ENCODE measurements at places on chromosomes 13 and 19. TPM values are rescaled to one million over a fixed set of nuclear protein-coding genes. Genes with fewer than 3 reads are reported as not detected.

DNA sequence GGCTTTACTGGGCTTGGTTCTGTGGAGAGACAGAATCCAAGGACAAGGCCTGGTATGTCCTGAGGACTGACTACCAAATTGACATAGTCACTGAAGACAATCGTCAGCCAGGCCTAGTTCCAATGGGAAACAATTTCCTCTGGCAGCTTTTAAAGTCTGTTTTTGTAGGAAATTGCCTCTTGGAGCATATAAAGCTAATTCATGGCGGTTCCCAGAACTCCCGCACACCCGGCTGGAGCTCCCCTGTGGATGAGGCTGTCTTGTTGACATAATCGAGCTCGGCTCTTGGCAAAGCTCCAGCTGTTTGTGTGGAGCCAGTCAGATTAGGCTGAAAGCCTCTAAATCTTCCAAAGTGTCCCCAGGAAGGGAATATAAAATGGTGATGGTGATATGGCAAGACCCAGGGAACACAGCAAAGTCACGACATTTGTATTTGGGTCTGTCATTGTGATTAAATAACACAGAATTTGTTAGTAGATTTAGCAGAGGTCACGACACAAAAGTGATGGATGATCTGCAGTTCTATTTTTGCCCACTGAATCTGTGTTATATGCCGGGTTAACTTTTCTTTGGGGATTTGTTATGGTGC, 395.0 kb downstream of the PCDH9 start:
- no peak for ATAC-seq

DNA sequence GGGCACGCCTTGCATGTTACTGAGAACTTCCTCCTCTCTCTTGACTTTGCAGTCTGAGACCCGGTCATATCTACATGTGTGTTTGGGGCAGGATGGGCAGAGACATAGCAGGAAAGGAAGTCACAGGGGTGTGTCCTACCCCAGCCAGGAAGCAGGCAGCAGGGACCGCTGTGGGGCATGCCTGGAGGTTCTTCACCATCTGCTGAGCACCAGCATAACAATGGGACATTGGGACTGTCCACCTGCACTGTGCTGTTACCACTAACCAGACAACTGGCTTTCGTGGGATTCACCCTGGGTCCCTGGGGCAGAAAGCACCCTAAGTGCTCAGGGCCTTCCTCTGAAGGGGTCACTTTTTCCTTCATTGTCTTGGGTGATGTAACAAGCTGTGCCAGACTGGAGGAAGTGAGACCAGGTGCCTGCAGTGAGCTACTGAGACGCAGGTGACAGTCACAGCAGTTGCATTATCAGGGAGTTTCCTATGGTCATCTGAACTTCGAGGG, 2.6 kb upstream of the HAUS5 start:
- ATAC-seq: peak; percentile 51

CBY2 gene
- total RNA-seq: 0.32 TPM

DNA sequence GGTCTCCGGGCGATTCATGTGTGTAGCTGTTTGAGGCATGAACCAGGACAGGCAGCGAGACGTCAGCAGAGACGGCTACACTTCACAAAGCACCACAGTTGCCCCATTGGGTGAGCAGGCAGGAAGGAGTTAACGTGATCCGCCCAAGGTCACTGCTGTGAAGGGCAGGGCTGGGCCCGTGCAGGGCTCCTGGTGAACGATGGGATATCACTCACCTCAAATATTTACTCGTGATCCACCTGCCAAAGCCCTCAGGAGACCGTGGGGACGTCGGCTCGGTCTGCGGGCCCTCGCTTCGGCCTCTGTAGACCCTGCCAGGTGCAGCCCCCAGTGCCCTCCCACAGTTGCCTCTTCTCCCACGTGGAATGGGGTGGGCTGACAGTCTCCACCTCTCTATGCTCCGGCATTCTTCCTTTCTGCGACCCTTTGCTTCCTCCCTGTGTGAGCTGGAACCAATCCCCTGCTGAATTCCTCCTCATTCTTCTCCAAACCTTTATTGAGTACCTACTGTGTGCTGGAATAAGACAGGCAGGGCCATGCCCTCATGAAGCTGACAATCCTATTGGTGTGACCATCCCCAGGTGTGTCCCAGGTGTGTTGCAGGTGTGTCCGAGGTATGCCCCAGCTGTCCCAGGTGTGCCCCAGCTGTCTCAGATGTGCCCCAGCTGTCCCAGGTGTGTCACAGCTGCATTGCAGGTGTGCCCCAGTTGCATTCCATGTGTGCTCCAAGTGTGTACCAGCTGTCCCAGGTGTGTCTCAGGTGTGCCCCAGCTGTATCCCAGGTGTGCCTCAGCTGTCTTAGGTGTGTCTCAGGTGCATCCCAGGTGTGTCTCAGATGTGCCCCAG, 2.0 kb upstream of the GRK1 start:
- ATAC-seq: peak; percentile 13

GRCh38 chr13:77325371-77325980, 1.4 kb downstream of the MYCBP2 start:
- ATAC-seq: peak; percentile 19

LHB gene
- total RNA-seq: not detected

PALM gene
- 2.0 TPM for total RNA-seq

- no peak for ATAC-seq
These were observed 277.8 kb downstream of the ABCC4 start for GRCh38 chr13:95023405-95023804.

- no peak for ATAC-seq
These were observed 85.3 kb downstream of the COG6 start for GRCh38 chr13:39740761-39741160.

HDGFL2 gene
- 19.2 TPM for total RNA-seq

ARL11 gene
- total RNA-seq: 1.2 TPM

NAPSA gene
- 0.40 TPM for total RNA-seq

- no peak for ATAC-seq
These were observed 126.0 kb downstream of the ATP11A start for GRCh38 chr13:112815871-112816270.

GRCh38 chr13:30679483-30680330, 55.6 kb upstream of the ALOX5AP start:
- peak; percentile 62 for ATAC-seq

NANOS2 gene
- not detected for total RNA-seq

PDX1 gene
- total RNA-seq: not detected

USHBP1 gene
- total RNA-seq: 0.64 TPM

- ATAC-seq: no peak
These were observed 11.5 kb downstream of the PPP1R15A start for GRCh38 chr19:48883726-48884125.

POLR2E gene
- 139 TPM for total RNA-seq

MTUS2 gene
- 0.12 TPM for total RNA-seq

DNA sequence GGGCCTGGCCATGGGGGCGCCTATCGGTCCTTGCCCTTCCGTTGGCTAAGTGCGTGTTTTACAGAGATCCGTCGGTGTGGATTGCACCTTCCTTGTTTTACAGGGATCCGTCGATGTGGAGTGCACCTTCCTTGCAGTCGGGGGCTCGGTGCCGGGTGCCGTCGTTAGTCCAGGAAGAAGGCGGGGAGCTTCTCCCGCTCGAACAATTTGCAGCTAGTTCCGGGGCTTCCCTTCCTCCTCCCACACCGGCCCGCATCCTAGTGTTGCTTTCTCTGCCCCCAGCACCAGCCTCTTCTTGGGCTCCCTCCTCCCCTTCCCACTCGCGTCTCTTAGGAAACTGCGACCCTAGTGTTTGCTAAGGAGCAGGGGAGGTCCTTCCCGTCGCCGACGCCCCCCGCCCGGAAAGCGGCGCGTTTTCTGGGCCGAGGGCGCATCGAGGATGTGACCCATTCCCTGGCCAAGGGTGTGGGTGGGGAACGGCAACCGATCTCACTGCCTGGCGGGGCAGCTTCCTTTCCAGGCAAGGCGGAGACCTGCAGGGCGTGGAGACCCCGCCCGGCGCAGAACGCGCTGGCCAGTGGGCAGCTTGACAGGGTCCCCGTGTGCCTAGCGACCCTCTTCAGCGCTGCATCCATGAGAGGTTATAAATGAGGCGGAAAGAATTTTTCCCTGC, 75.7 kb upstream of the ZNF91 start:
- ATAC-seq: no peak

DNA sequence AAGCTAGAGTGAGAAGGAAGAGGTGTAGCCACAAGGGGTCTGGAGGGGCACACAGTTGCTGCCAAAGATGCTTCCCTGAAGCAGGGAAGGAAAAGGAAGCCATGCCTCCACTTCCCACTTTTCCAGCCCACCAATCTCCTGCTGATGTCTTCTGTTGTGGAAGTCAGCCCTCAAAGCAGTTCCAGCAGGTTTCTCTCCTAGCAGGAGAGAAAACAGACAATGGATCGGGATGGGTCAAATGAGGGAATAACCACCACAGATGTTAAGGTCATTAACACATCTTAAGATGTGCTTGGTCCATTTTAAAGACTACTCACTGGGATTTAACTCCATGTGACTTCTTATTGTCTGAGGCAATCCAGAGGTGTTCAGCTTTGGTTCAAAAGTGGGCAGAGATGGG, 284.1 kb upstream of the SOX21 start:
- ATAC-seq: no peak

DCT gene
- not detected for total RNA-seq

DNA sequence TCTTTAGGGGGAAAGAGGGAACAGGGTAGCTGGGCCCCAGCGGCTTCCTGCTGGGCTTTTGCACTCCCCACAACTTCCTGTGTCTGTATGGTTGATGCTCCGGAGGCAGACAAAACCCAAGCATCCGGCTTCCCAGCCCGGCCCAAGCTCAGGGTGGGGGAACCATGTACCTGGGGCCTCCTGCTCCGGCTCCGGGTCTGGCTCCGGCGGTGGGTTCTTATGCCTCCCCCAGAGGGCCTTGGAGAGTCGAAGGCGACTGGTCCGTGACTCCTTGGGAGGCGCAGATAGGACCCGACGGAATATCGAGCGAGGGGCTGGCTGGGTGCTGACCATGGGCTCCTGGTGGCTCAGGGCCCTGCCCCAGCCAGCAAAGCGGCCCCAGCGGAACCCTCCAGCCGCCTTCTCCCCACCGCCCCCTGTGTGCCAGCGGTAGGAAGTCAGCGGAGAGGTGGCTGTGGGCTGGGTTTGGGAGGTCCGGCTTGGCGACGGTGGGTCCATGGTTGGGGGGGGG, 428 bp downstream of the RASAL3 start:
- ATAC-seq: peak; percentile 63

DNA sequence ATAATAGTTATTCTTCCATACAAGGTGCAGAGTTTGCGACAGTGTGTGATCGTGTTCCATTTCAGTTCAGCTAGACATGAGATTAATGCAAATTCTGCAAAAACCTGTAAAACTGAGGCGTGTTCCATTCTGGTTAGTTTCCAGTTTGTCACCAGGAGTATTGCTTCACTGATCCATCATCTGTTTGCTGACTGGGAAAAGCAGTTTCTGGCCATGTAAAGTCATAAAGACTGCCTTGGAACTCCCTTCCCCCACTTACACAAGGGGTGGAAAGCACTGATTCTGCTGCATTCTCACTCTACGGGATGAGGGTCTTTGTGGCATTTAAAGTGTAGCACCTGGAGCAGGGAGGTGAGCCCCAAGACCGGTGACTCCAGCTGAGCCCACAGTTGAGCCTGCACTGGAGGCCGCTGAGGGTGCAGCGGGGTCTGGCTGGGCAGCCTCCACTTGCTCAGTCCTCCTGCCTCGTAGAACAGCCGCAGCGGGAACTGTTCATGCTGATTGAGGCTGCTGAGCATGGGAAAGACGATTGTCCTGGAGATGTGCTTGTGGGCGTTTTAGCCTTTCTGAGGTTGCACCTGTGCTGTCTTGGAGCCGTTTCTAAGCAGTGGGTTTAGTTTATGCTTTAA, 2.0 kb downstream of the ZNF57 start:
- peak; percentile 22 for ATAC-seq

GRCh38 chr13:100520936-100521850, 67.4 kb downstream of the GGACT start:
- no peak for ATAC-seq

- peak; percentile 76 for ATAC-seq
These were observed at the start of gene TGFB1 for GRCh38 chr19:41353466-41354342. Gene TGFB1, minus strand, starts transcription at chr19:41353922. Its CDS starts 878 bp downstream, at chr19:41353044.

DNA sequence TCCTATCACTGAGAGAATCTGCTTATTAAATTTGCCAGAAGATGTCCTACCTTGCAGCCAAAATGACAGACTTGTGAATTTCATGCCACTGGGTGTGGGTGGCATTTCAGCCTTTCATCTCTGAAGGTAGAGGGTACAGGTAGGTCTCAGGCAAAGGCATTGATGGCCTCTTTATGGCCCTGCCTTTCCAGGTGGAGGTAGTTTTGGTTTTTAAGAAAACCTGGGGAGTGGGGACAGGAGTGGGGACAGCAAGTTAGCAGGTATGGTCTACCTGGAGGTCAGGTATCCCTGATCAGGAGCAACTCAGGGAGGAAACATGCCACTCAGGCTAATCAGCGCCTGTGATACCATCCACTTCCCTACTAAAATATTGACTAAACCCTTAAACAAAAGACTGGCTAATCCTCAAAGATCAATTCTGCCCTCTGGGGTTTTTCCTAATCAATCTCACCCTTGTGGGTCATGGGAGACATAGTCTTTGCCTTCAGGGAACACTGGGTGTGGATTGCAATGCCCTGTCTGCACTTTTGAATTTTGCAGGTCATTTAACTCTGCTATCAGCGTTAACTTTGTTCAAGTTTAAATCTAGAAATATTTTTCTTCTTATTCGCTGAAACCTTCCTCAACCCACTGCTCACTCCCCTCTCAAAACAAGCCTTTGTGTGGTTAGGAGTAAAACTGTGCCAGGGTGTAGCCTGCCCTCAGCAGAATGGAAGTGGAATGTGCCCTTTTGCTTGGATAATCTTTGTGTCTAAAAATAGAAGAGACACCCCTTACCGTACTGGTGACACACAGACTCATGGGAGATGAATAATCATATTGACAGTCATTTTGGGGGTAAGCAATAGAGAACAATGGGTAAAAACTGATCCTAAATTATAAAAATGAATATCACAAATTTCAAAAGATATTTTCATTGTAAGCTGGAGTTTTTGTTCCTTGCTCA, 233.7 kb downstream of the COG6 start:
- ATAC-seq: no peak

DNA sequence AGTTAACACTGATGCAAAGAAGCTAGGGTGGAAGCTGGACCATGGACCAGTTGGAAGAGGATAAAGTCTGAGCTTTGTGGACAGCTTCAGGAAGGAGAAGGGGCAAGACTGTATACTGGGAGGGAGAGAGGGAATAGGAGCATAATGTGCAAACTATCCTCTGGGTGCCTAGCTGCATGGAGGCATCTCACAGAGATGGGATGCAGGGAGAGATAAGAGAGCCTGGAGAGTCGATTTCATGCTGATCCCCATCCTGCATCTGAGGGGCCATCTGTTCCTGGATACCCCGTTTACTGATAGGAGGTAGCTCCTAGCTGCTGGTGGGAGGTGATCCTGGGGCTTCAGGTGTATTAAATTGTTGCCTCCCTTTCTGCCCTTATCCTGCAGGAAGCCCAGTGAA, 8.8 kb downstream of the CYP4F3 start:
- no peak for ATAC-seq
